ENCODE measurements at places on chromosomes 5 and 9.

DNA sequence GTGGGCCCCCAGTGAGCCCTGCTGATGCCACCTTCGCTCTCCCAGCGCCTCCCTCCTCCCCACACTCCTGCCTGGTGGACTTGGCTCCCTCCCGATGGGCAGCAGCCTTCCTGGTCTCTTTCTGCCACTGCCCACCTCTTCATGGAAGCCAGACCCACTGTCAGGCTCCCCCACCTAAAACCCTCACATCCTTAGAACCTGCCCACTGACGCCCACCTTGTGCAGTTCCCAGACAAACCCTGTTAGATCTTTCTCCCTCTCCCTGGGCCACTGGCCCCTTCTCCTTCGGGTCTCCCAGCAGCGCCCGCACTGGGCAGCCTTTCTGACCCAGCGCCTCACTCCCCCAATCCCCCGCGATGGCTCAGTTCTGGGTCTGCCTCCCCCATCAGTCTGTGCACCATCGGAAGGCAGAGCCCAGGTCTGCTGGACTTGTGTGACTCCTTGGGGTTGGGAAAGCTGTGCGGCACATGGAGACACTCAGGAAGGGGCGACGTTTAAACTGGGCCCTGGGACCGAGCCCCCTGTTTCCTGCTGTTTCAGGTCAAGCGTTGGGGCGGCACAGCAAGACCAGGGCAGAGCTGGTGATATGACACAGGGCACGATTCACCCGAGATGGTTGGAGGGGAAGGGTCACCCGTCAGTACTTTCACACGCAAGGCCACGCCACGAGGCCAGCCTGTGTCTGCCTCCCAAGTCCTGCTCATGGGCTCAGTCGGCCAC lies 17.4 kb downstream of the MYMK start:
- DNase-seq, result no peak

DNA sequence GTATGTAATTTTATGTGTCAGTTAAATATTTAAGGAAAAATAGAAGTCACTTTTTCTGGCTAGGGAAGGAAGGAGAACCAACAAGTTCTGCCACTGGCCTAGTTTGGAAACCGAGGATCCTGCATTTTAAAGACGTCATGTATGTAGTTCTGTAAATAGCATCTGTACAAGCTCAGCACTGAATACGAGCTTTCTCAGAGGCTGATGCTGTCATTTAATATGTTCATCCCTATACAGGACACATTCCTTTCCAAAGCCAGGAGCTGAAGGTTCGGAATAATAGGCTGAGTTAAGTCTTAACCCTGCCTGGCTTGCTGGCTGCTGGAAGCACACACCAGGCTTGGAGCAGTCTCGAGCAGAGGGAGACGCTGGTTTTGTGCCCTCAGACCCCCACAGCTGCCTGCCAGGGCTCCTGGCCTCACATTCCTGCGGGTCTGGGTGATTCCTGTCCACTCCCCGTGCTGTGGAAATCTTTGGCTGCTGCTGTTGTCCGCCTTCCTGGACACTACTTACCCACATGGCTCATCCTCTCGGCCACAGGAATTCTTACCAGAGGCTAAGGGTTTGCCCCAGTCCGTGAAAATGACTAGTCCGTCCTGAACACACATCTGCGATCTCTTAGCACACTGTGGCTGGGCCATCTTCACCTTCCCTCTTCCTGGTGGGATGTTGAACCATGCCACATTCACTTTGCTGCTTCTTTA lies 36.6 kb downstream of the SLC46A2 start:
- DNase-seq, result no peak

DNA sequence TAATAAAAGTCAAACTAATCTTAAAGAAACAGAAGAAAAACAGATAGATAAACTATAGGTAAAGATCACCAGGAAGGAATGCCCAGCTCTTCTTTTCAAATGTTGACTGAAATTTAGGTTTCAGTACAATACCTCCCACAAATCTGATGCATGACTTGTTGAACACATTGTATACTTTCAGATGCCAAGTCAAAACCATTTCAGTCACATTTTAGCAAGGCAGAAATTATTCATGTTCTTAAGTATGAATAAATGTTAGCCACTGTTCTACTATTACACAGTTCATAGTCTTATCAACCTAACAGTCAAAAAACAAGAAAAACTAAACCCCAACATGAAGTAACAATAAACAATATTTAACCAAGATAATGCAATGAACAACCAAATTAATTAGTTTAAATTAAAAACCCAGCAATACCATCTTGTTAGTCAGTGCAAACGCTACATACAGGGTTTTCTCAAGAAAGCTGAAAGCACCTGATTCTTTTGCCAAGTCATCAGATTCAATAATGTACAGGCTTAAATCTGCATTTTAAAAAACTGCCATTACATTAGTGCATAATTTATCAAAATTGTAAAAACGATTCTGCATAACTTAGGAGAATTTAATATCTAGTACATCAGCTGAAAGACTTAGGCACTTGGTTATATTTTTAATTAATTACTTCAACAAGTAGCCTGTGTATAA lies 20.0 kb upstream of the PDCL start:
- no peak for DNase-seq

- DNase-seq, result no peak
Observed at GRCh38 chr5:129379406-129379805, 80.7 kb upstream of the ADAMTS19 start.

- DNase-seq, result no peak
Observed at GRCh38 chr5:33329891-33330290, 110.9 kb upstream of the TARS1 start.

GRCh38 chr5:95284572-95285408 lies at the start of gene MCTP1:
Gene MCTP1, minus strand, starts transcription at chr5:95285094.
- no peak for DNase-seq

DNA sequence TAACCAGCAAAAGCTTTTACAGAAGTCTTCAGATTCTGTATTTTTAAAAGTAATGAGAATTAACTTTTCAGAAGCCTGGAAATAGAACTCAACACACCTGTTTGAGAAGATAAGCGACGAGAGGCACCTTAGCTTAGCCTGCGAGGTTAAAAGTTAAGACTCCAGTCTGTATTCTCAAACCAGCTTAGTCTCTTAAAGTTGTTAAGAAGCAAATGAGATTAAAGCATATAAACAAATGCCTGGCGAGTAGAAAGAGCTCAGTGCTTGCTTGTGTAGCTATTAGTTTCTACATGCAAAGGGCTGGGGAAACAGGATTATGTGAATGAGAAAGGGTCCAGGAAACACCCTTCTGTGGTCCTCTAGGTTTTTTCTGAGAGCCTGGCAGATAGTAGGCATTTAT lies 51.7 kb downstream of the MTAP start:
- DNase-seq, result no peak

GRCh38 chr5:57219386-57219785 lies 45.5 kb downstream of the GPBP1 start:
- no peak for DNase-seq

DNA sequence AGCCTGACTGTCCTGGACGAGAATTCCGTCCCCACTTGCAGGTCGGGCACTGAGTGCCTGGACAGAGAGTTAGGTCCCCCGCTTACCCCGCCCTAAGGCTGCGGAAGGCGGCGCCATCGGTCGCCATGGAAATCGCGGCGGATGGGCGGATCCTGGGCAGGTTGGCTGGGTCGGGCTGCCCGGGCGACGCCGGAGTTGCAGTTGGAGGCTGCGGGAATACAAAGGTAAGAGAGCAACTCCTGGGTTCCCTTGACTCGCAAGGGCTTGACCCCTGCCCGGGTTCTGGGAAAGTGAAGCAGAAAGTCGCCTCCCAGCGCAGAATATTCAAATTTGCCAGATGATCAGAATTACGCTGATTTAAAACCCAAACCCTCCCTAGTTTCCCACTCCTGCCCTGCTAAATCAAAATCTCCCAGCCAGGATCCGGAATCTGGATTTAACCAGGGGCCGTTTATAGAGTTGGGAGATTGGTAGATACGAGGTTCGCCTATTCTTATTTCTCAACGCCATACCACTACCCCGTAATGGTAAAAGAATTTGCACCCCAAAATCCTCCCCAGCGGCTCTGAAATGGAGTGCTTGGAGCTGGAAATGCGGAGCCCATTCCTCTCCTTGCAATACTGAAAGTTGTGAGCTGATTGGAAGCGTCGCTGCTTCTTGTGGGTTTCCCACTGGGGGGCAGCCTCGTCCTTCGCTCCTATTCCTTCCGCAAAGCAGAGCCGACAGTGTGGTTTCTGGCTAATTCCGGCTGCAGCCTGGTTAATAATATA lies 156.4 kb upstream of the RASEF start:
- no peak for DNase-seq

DNA sequence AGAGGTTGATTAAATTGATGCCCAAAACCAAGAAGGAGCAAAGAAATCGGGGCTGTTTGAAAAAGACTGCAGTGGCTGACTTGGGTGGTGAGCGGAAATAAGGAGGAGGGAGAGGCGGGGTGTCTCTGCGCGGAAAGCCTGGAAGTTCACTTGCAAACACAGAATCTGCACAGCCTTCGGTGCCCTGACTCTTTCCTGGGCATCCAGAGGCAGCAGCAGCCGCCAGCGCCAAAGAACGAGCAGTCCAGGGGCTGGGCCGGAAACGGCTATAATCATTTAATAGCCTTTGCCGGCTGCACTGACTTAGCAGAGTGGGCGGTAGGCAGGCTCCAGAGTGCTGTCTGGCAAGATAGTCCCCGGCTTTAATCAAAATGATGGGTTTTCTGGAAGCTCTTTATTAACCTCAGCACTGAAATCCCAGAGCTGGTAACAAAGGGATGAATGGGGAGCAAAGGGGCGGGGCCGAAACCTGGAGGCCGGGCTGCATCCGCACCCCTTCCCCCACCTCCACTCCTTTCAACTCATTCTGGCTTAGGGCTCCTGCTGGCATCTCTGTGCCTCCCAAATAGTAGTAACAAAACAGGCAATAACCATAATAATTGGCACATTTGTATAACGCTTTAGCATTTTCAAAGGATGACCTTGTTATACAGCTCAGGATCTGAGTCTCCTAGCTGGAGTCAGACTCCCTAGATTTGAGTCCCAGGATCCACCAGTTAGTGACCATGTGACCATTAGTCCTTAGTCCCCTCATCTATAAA lies 35.7 kb downstream of the PCDHAC2 start:
- DNase-seq, result no peak

DNA sequence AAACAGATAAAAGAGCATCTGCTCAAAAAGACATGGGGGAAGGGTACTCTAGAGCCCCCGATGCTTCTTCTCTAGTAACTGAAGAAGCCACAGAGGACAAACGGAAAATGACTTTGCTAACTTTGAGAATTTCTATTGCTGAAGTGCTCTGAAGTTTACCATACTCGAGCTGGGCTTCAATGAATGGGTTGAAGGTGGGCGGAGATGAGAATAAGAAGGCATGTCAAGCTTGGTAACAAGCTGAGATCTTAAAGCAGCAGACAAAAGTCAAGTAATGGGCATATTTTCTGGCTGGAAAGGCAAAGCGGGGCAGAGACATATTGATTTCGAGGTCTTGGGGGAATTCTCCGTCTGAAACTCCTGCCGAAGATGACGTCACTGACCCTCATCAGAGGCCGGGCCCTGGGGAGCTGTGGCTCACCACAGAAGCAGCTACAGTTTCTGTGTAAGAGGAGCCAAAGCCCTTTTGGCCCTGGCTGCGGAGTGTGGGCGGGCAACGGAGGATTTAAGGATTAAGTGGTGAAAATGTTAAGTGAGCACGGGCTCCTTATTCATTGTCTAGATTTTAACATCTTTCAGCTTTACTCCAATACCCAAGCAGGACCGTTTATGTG lies 115.8 kb upstream of the SLIT3 start:
- no peak for DNase-seq

DNA sequence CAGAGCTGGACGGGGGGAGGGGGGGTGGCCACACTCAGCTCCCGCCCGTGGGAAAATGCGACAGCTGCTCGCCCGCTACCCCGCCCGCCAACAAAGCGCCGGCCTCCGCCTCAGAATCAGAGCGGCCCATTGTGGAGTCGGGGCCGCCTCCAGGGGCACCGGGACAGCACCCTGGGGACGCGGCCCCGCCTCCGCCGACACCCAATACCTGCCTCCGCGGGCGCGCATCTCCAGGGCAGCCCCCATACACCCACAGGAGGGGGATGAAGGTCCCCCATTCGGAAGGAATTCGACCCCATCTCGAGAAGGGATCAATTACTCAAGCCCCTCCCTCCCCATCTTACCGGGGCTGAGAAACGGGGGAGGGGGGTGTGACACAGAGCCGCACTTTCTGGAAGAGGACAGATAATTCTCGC lies 1.3 kb downstream of the NOTCH1 start:
- peak; percentile 70 for DNase-seq

DNA sequence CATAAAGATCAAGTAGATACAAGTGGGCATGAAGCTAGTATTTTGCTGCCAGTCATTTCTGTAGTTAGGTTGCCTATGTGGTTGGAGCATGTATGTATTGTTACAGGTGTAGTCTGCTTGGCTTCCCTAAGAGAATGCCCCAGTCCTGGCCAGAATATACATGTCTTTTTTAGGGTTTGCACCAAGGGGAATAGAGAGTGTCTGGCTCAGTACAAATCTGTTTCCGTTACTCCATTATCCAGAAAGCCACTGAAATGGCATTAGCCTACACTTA lies 23.2 kb downstream of the TGFBR1 start:
- DNase-seq, result no peak

DNA sequence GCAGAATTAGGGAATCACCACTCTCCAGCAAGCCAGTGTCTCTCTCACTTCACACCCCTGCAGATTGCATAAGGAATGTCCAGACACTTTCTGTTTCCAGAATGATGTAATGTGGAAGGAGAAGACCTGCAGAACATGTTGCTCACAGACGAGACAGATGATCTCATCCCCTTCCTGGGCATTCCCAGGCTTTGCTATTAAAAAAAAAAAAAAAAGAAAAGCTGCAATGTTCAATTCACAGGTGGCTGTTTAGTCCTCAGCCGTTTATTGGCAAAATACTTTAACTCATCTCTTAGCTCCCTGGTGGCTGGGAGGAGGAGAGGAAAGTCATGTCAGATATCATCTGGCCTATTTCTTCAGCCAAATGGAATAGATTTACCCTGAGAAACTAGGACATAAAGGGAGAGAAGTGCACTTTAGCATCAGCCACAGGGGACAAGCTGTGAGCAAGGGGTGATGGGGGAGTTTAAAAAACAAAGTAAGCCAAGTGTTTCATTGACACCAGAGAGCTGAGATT lies 95.9 kb upstream of the TNC start:
- no peak for DNase-seq

GRCh38 chr9:8649160-8649559 lies 849.6 kb upstream of the DMAC1 start:
- DNase-seq, result no peak

DNA sequence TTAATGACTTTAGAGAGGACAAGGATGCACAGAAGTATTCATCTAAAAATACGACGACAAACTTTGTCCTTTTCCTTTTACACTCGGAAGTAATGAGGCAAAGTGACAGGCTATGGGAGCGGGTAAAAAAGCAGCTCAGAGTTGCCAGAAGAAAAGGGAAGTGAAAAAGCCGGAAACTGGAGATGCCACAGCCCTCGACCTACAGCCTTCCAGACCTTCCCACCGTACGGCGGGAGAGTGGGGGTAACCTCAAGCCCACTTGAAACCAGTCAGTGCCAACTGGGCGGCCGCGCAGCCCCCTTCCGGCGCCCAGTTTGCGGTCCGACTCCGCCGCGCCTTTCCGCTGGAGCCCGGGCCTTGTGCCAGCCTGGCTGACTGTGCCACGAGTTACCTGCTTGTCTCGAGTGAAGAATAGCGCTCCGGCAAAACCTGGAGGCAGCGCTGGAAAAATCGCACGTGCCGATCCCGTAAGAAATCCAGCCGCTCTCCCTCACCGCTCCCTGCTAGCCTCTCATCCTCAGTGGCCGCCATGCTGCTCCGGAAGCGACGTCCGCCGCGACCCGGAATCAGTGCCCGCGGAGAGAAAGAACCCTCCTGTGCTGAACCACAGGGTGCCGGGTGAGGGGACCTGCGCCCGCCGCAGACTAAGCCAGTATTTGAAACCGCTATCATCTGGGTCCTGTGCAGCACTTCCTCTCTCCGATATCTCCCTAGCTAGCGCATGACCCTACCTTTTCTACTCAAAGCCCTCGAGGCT lies at the start of gene PGGT1B:
Gene PGGT1B, minus strand, starts transcription at position 557 of the 757 bp plus-strand sequence. Its CDS starts 26 bp downstream, at position 531.
- peak; percentile 86 for DNase-seq

Measured in DND-41 (cell line).